ENCODE measurements at places on chromosomes 3 and 15.

- peak; percentile 69 for DNase-seq
Measured at GRCh38 chr15:55282284-55282833, 7.3 kb downstream of the RAB27A start.

DNA sequence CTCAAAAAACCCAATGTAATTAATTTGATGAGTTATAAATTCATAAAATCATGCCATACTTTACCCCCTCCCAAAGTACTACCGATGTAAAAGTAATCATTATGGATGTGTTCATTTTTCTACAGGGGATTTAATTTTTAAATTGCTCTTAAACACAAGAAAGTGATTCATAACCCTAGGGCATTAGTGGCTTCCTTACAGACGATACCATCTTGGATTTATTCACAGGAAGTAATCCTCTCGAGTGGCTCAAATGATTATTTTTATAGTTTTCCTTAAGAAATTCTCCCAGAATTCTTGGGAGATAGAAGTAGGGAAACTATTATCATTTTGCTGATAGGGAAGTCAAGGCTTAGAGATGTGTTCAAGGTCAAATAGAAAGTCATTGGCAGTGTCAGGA, 80.9 kb downstream of the PEX5L start:
- no peak for DNase-seq

- no peak for DNase-seq
Measured at GRCh38 chr3:32281570-32282106, 43.2 kb downstream of the CMTM8 start.

GRCh38 chr15:57505949-57506391, 85.7 kb upstream of the MYZAP start:
- DNase-seq: no peak

- DNase-seq: no peak
Measured at GRCh38 chr3:187082758-187083375, 56.4 kb downstream of the RPL39L start.

- DNase-seq: no peak
Measured at GRCh38 chr15:58136731-58137130, 1.4 kb upstream of the AQP9 start.

All from AG09319 (cell line).